HT1080 (cell line): ENCODE measurements at places on chromosomes 5 and 9.

DNA sequence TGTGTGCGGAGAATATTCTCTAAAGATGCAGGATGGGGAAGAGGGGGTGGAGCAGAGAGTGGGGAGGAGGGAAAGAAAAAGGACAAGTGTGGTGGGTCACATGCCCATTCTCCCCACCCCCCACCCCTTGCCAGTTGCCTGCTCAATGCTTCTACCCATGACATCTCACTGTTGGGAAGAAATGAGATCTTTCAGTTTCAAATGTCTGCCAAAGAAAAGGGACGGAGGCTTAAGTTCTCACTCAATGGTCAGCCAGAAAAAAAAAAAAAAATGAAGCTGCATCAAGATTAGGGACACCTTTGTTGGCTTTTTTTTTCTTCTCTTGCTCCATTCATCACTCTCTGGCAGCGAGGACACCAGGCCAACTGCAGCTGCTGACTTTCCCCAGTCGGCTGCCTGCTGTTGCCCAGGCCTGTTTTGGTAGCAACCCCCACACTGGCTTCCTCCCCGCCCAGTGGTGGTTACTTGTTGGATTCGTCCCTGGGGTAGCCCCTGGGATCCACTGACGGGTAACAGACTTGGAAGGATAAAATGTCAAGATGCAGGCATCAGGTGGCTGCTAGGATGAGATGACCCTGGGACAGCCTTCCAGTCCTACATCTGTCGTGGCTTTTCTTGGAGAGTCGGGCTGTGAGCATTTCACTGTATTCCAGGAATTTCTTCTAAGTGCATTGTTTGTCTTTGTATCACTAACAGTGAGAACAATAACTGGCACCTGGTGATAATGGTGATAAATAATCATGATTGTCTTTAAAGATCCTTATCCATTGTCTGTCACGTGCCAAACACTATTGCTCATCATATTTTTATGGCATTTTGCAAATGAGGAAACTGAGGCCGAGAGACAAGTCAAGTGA lies 9.1 kb downstream of the WWC1 start:
- no peak for DNase-seq

GRCh38 chr5:171264843-171265242 lies 44.2 kb upstream of the TLX3 start:
- no peak for DNase-seq

GRCh38 chr5:155082401-155082800 lies 68.8 kb downstream of the KIF4B start:
- DNase-seq = peak; percentile 94

- DNase-seq = no peak
These were observed 33.7 kb downstream of the ZNF462 start for GRCh38 chr9:106896695-106897094.

GRCh38 chr5:37533851-37534250 lies 154.7 kb downstream of the WDR70 start:
- peak; percentile 95 for DNase-seq

GRCh38 chr9:27538647-27539046 lies 9.0 kb upstream of the MOB3B start:
- DNase-seq = no peak

GRCh38 chr5:51345106-51345505 lies 38.1 kb upstream of the ISL1 start:
- DNase-seq = peak; percentile 81

DNA sequence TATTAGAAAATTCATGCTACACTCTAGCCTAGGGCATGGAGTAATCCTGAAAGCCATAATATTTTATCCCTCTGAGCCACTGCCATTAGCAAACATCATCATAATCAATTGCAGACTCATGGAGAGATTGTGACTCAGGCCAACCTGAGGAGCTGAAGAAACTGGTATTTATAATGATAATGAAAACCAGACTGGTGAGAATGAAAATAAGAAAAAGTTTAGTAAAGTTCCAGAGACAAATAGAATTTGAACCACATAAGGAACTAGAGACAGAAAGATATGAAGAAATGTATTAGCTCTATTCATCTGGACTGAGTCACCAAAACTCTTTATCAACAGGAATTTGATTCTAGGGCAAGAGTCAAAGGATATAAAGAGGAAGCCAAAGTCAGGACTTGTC lies 158.7 kb downstream of the DRD1 start:
- no peak for DNase-seq

DNA sequence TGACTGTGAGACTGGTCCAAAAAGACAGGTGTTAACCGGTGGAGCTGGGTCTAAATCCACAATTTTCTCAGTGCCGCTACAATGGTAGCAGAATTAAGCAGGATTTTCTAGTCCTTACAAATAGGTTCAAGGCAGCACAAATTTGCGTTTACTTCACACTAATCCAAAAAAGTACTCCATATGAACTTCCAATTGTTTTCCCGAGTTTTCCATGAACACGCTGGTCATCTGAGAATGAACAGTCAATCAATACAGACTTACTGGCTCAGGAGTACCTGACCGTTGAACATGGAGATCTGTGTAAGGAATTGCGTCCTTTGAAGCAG lies 709 bp downstream of the SLC35D2 start:
- DNase-seq = no peak

- DNase-seq = no peak
These were observed 24.3 kb downstream of the SLCO4C1 start for GRCh38 chr5:102271759-102272158.

DNA sequence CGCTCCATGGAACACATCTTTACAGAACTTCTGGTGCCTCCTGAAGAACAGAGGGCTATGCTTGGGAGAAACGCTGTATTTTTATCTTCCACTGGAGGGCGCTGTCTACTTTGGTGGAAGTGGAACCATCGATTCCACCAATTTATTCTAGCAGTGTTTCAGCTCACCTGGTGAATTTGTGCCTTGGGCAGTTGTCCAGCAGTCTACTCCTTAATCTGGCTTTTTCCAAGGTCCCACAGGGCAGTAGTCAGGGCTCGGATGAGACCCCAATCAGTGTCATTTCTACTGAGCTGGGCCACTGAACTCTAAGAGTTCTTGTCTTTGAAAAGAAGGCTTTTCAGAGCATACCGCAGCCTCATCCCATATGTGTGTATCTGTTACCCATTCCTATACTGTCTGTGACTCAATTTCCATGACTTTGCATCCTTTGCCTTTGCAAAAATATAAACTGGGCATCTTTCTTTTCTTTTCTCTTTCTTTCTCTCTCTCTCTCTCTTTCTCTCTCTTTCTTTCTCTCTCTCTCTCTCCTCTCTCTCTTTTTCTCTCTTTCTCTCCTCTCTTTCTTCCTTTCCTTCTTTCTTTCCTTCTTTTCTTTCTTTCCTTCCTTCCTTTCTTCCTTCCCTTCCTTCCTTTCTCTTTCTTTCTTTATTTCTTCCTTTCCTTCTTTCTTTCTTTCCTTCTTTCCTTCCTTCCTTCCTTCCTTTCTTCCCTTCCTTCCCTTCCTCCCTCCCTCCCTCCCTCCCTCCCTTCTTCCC lies 138.4 kb upstream of the ZNF618 start:
- DNase-seq = peak; percentile 45

DNA sequence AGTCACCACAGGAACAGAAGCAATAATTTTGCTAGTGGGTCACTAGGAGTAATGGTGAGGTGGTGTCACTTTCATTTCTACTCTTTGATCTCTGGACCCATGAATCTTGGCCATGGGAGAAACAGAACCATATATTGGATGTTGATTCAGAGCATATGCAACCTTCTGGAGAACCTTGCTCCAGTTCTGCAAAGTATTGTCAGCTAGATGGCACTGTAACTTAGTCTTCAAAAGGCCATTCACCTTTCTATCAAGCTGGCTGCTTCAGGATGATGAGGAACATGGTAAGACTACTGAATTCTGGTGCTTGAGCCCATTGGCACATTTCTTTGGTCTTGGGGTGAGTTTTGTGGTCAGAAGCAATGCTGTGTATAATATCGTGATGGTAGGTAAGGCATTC lies 129.1 kb upstream of the FBN2 start:
- no peak for DNase-seq

GRCh38 chr9:133566817-133567216 lies 32.3 kb downstream of the ADAMTSL2 start:
- no peak for DNase-seq

- DNase-seq = no peak
These were observed 92.5 kb downstream of the MTX3 start for GRCh38 chr5:79898611-79899010.

- no peak for DNase-seq
These were observed 2.8 kb upstream of the SARDH start for GRCh38 chr9:133740911-133741310.

- DNase-seq = no peak
These were observed 4.6 kb upstream of the SLC9A3 start for GRCh38 chr5:528629-529511.

DNA sequence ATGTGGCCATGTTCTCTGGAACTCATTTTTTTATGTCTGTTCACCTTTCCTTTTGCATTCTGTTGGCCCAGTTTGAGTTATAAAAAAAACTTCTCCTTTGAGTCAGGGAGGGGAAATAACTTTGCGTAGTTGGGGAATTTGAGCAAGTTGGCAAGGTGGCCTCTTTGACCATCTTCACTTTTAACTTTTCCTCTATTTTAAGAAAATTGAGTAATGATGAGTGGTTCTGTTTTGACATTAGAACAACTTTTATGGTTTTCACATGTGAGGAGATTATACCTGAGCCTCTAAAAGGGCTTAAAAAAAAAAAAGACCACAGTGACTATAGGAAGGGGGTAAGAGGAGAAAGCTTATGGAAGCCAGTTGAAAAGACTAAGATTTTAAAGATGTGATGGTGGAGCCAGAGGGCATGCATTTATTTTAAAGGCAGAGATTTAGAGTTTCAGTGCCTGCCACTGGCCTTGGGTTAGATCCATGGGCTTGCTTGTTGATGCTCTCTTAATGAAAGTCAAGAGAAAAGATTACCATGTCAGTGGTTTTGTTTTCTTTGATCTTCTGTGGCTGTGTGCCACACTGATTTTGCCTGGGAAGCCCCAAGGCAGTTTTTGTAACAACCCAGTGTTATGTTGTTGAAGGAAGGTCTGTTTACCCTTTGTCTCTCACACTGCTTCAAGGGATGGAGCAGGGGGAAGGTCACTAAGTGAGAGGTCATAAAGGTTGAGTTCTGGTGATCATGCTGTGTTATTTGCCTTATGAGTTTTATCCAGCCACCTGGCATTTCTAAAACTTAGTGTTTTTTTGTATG lies 219.7 kb upstream of the CD180 start:
- no peak for DNase-seq

DNA sequence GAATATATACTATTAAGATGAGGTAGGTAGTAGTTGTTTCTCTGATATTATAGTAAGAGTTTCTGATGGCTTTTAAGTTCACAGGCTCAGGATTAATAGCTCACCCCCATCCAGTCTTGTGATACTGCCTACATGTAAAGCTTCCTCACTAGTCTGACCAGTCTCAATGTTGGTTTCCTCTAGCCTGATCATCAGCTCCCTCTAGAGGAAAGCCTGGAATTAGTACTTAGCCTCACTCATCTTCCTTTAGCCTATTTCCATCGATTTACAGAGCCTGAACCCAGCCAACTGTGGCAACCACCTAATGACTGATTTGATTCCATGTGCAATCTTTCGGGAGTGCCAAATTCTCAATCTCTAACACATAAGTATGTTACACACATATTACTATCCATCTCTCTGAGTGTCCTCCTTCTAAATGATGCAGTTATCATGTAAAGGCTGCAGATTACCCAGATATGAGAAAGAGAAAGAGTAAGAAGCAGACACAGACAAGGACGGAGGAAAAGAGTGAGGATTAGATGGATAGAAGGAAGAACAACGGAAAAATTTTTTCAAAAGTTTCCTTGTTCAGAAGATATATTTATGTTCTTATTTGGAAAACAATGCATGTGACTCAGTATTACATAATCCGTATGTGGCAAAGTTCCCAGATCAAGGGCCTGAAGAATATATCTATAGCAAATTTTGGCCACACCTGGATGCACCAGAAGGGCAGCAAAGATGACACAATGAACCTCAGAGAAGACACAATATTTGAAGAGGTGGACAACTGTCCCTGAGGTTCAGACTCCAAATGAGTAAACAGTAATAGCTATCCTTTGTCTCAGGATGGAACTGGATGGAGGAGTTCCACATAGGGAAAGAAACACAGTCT lies 333.7 kb downstream of the ELAVL2 start:
- peak; percentile 68 for DNase-seq

- DNase-seq = no peak
These were observed 9.4 kb downstream of the LCN12 start for GRCh38 chr9:136961279-136962065.

GRCh38 chr9:124500028-124500795 lies 7.0 kb downstream of the NR5A1 start:
- no peak for DNase-seq

DNA sequence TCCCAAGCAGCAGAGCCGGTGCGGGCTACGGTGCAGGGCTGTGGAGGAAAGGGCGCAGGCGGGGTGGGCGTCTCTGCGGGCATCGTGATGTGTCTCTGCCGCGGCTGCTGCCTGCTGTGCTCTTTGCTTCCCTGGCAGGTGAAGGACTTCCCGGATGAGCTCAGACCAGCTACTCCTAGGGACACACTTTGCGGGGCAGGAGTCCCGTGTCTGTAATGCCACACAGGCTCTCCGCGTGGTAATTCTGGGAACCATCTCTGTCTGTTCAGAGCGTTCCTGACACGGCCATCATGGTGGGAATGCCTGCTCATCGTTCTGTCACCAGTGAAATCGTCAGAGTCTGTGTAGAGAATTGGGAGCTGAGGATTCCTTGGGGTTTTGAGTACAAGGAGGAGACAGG lies 235.5 kb downstream of the FANCC start:
- no peak for DNase-seq

DNA sequence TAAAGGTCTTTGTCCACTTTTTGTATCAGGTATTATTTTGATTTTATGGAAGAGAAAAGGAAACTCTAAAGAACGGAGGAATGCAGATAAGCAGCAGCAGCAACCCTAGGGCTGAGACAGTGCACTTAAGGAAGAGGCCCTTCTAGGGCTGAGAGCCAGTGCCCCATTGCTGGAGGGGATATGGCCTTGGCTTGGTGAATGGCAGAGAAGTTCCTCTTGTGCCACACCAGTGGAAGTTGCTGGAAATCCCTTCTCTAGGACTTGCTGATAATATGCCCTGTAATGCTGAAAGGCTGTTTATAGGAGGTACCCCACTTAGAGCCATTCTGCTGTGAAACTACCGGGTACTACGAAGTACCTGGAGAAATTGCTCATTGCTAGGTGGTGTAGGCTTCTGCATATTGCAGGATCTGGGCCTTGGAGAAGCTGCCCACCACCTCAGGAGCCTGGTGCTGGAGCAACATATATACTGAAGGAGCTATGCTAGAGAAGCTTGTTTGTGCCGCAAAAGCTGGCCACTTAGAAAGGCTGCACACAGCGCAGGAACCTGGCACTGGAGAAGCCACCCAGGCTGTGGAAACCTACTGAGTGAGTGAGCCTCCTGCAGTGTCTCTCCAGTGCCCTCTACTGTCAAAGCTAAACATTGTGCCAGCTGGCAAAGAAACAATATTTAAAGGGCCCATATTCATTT lies 9.6 kb upstream of the UBTD2 start:
- DNase-seq = peak; percentile 64
